Left ventricle myocardium superior (tissue), 1 donor: ENCODE measurements at places on chromosomes 7 and 10. TPM values are rescaled to one million over a fixed set of nuclear protein-coding genes. Genes with fewer than 3 reads are reported as not detected.
A peak's percentile ranks its signal among the peaks of the same experiment; 100 is the strongest.

- no peak for DNase-seq
These were observed 394.2 kb downstream of the GALNT17 start for GRCh38 chr7:71526106-71526505.

DNA sequence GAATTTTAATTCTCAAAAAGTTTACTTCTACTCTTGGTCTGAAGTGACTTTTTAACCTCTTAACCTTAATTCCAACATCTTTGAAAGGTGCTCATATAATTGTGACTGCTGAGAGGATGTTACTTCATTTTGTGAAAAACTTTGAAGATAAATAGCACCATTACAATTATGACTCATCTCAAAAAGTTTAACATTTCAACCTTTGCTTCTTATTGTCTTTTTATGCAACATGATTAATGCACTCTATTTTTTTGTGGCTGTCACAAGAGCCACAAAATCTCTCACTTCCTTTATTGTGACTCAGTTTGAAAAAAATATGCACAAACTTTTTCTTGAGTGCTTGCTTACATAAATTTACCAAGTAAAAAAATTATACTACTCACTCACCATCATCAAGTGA lies 383.1 kb downstream of the LRRTM3 start:
- no peak for DNase-seq

GRCh38 chr10:24617771-24618396 lies 105.8 kb downstream of the ARHGAP21 start:
- peak; percentile 74 for DNase-seq

Gene PRRT4
- 1.6 TPM for total RNA-seq

DNA sequence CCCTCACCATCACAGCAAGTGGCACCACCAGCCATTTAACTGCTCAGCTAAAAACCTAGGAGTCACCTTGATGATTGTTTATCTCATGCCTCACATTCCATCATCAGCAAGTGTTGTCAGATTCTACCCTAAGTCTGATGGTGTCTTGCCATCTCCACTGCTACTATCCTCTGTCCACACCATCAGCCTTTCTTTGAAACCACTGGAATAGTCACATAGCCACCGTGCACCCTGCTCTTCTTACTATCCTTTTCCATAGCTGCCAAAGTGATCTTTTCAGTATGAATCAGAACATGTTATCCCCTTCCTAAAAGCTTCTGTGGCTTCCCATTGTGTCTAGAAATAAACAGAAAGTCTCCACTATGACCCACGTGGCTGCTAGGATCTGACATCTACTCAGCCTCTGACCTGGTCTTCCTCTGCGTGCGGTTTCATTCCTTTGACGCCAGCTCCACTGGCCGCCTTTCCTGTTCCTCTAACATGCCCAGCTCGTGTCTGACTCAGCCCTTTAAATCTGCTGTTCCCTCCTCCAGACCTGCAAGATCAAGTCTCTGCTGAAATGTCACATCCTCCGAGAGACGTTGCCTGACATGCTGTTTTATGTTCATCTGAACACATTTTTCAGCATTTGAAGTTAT lies 16.5 kb upstream of the CHN2 start:
- DNase-seq: peak; percentile 40

DNA sequence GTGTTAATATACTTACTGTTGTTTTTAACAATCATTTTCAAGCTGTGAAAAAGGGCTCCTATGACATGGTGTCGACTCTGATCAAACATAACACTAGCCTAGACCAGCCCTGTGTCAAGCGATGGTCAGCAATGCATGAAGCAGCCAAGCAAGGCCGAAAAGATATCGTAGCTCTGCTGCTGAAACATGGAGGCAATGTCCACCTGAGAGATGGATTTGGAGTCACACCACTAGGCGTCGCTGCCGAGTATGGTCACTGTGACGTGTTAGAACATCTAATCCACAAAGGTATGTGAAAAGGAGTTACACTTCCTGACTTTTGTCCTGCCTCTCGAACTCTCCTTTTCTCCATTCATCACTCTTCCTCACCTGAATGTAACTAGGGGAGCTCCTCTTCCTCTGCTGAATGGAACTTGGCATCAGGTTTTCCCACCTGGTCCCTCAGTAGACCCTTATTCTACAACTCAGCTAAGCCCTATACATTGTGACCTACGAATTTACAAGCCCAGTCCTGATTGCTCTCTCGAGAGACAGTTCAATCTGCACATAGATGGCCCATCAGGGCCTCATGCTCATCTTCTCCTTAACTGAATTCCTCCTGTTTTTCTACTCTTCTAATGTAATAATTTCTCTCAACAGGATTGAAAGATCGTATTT lies 23.0 kb downstream of the ASB15 start:
- DNase-seq: peak; percentile 47

DNA sequence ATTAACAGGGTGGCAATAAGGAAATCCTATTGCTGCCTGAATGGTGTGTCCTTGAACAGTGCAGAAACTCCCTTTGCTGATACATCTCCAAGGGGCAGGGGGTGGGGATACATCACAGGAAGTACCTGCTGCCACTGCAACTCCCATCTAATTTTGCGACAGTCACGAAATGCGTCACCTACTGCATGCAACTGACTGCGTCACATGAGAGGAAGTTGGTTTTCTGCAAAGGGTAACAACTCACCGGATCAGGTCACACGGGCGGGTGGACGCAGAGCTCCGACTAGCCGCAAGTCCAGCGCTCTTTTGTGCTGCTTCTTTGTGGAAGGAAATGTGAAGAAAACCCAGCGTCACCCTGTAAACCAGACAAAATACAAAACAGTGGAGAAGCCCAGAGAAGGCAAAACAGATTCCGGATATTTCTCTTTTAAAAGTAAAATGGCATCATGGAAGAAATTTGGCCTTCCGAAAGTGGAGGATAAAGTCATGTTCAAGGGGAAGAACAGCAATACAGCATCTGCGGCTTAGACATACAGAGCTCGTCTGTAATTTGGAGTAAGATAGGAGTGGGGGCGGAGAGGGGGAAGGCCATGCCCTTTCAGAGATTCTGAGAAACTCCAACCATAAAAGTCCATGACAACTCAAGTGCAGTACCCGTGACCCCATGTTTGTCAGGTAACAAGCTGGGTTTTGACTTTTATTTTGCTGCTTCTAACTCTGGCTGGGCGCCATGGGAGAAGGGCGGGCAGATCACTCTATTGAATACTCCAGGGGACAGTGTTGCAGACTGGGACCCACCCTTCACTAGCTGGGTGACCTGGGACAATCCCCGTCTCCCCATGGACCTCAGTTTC lies 32.3 kb upstream of the PLEKHS1 start:
- DNase-seq: no peak

DNA sequence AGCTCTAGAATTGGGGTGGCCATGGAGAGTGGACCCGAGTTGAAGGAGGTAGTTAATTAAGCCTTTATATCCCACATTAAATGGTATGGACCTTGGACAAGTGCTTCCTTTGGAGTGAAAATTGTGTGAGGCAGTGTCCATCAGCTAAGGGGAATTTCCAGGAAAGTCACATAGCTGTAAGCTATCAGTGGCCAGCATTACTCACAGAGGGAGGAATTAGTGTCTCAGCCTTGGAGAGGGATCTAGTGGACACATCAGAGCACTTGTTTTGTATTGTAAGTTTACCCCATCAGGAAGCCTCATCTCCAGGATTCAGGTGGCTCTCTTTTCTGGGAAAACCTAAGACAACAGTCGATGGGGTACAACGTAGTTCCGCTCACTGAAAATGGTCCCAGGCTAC lies 416.7 kb downstream of the TFEC start:
- DNase-seq: no peak

- no peak for DNase-seq
These were observed 202.5 kb downstream of the REEP3 start for GRCh38 chr10:63723741-63724140.

DNA sequence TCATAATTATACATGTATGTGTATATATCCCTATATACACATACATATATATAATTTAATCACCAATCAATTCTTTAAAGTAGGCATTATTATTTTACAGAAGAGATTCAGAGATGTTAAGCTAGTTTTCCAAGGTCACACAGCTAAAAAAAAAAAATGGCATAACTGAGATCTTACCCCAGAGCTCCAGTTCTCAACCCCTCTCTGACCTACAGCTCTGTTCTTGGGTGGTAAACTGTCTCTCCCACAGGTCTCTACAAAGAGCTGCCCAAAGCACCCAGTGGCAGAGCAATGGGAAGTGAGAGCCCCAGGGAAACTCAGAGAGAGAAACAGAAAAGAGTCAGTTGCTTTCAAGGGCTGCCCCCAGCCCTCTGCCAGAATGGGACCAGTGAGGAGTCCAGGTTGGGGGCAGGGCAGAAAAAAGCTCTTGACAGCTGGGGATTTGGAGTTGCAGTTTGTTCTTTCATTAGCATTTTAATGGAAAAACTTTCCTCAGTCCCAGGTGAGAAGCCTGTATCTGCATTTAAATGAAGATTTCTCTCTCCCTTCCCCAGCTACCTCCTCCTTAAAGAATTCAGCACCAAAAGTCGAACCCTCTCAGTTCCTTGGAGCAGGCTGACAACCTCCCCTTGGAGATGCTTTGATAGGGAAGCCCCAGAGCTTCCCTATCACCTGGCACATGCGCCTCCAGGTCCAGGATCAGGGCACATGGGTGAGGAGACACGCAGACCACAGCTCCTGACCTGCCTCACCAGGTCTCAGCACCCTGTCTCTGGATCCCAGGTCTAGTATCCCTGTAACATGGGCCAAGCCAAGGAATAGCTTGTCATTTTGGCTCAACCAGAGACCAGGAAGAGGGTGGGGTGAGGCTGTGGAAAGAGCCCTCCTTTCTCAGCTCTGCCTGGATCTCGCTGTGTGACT lies 388.1 kb downstream of the PLXNA4 start:
- DNase-seq: no peak

Gene NME8
- total RNA-seq: not detected

GRCh38 chr10:69895759-69896158 lies 94.1 kb downstream of the COL13A1 start:
- peak; percentile 31 for DNase-seq

GRCh38 chr7:16084370-16084769 lies 337.0 kb downstream of the CRPPA start:
- DNase-seq: no peak
